ENCODE measurements at places on chromosomes 6 and 20. TPM values are rescaled to one million over a fixed set of nuclear protein-coding genes. Genes with fewer than 3 reads are reported as not detected.

Gene TFAP2A
- total RNA-seq, result 0.54 TPM

Gene TGM3
- not detected for total RNA-seq

Gene HLA-DQA1
- 5.2 TPM for total RNA-seq

Gene TULP1
- total RNA-seq, result not detected

Gene PPP1R3G
- 7.7 TPM for total RNA-seq

Gene SERINC3
- 94.3 TPM for total RNA-seq

Gene MEI4
- not detected for total RNA-seq

Gene SLPI
- total RNA-seq, result 1.3 TPM

Gene ROMO1
- 176 TPM for total RNA-seq

Gene ENPP3
- 0.16 TPM for total RNA-seq

Gene FOXS1
- total RNA-seq, result 6.1 TPM
